Skin of body (tissue), 3 donors: ENCODE measurements at places on chromosomes 12 and 14.

DNA sequence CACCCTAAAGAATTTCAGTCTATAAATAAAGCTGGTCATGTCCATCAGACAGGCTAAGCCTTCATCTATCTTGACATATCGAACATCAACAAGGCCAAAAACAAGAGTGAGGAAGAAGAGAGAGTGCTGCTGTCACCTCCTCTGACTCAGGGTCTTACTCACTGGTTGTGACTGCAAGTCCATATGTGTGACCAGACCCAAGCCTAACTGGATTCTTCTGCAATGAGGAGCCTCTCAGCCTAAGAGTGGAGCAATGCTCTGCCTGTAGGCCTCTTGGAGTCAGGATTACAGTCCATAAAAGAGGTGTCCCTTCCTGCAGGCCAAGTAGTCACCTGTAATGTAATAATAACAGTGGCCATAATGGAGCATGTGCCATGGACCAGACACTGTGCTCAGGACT is 121.2 kb upstream of the SLC35F4 start:
- no peak for DNase-seq

DNA sequence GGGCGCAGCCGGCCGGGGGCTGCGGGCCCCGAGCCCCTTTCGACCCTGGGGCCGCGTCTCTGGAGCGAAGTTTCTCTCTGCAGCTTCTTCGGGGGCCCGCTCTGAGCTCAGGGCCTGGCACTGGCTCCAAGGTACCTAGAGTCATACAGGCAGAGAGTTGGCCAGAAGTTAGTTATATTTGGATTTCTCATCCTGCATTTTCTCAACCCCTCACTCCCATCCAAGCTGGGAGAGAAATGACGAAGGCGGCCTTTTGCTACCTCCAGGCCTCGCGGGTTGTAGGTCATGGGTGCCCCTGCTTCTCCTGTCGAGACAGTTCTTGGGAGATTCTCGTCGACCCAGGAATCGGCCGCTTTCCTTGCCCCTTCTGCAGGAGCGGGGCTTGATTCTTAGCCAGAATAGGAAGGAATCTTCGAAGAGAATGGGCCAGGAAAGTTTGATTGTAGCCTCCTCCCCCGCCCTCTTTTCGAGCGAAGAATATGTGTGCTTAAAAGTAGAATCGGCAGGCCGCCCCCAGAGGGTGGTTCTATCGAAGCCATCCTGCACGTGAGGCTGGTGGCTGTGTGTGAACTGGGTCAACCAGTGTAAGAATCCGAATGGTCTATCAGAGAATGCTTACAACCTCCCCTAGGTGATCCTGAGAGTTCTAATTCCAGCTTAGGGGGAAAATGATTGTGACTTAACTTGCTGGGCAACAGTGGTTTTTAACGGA is 785 bp downstream of the MLEC start:
- no peak for DNase-seq

- no peak for DNase-seq
These were observed 41.6 kb upstream of the RFX4 start for GRCh38 chr12:106541201-106541600.

DNA sequence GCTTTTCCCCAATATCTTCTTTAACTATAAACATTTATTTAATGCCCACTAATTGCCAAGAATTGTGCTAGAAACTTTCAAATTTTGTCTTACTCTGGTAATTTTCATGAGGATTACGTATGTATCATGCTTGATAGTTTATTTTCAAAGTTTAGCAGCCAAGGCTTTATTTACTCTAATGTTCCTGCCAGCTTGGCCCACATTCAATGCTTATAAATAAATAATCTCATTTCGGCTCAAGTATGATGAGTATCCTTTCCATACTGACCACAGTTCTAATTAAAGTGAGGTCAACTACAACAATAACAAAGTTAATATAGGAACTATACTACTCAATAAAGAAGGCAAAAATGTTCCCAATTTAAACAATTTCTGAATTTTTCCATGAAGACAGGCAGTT is 259.2 kb downstream of the MED13L start:
- DNase-seq, result no peak

DNA sequence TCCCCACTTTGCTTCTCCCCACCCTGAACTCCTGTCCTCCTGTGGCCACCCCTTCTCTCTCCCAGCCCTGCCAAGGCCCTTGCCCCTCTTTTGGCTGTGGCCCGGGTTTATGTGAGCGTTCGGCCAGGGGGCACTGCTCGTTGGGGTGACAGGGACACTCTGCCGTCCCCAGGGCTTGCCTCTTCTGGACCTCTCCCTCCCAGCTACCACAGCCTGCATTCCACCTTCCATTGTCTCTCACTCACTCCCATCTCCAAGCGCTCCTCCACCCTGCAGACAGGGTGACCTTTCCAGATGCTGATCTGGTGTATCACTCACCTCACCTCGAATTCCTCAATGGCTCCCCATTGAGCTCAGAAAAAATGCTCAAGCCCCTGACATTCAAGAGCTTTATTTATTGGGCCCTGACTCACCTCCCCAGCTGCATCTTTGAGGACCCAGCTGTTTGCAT is 1.4 kb downstream of the SERPINA9 start:
- DNase-seq, result no peak

- DNase-seq, result no peak
These were observed 264.2 kb upstream of the AMIGO2 start for GRCh38 chr12:47343684-47344567.

GRCh38 chr14:58797010-58797429 is 159.3 kb downstream of the DACT1 start:
- no peak for DNase-seq

GRCh38 chr12:107467716-107468115 is 217.9 kb upstream of the PWP1 start:
- no peak for DNase-seq

GRCh38 chr12:112998987-112999767 is 20.9 kb downstream of the OAS2 start:
- no peak for DNase-seq

DNA sequence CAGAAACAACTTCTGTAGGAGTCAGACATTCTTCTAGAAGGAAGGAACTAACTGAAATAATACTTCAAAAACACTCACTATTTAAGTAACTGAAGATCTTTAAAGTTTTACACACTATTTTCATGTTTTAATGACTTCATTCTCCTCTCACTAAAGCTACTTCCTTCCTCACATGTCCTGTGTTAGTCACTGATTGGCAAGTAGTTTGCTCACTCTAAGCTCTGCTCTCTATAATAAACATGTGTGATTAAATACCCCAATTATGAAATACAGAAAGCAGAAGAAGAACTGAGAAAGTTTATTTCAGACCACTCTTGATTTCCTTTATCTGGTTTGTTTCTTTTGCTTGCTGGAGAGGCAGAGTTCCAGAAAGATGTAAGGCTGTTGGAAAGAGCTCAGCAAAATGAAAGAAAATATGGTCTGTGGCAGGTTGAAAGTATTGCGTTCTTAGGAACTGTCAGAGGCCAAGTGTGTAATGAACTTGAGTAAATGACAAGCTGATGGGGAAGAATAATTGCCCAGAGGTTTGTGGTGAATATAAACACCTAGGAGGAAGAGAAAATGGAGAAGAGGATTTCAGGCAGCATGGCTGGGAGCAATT is 522.0 kb upstream of the SEL1L start:
- peak; percentile 12 for DNase-seq

DNA sequence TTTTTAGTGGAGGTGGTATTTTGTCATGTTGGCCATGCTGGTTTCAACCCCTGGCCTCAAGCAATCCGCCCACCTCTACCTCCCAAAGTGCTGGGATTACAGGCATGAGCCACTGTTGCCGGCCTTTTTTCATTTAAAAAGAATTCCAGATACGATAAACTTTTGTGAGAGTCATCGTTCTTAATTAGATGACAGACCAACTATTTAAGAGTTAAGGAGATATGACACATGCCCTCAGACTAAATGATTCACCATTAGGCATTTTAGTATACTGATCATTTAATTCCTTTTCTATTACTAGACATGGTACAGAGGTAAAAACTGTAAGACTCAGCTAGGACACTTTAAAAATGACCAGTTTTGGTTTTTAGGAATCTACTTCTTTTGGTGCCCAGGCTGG is 2.4 kb downstream of the ANKRD13A start:
- no peak for DNase-seq

DNA sequence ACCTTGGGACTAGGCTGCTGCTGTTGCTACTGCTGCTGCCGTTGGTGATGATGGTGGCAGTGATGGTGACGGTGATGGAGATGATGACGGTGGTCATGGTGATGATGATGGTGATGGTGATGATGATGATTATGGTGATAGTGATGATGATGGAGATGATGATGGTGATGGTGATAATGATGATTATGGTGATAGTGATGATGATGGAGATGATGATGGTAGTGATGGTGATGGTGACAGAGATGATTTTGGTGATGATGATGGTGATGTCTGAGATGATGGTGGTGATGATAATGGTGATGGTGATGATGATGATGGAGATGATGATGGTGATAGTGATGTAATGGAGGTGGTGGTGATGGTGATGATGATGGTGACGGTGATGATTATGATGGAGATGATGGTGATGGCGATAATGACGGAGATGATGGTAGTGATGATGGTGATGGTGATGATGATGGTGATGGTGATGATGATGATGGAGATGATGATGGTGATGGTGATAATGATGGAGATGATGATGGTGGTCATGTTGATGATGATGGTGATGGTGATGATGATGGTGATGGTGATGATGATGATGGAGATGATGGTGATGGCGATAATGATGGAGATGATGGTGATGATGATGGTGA is 156.8 kb upstream of the PWP1 start:
- DNase-seq, result no peak

DNA sequence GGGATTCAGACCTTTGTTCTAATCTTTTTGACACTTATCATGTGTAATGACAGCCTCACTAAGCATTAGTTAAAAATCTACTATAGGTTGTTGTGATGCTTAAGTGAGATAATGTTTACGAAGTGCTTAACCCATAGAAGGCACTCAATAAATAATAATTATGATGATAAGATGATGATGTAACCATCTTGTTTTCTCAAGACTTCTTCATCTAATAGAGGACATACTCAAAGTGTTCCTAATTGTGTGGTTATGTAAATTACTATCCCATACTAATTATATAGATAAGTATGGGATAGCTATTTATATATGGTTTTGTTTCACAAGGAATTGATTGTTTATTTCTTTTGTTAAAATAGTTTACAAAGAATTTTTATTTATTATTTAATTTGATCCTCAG is 76.9 kb downstream of the MIPOL1 start:
- no peak for DNase-seq

GRCh38 chr12:18320036-18320617 is 58.8 kb downstream of the PIK3C2G start:
- DNase-seq, result no peak

DNA sequence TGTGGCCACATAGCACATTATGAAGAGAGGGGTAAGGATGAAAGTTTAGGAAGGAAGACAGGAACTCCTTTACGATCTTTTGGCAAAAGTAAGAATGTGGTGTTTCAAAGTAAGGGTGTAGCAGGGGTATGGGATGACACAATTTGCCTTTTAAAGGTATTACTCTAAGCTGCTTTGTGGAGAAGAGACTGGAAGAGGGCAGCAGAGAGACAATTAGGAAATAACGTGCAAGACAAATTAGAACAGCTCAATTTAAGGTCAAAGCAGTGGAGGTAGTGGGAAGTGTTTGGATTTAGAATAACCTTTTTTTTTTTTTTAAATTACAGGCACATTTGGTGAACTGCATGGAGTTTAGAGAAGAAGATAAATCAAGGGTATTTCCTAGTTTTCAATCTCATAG is 342.6 kb downstream of the NOVA1 start:
- no peak for DNase-seq

- DNase-seq, result no peak
These were observed 7.6 kb downstream of the RNASE11 start for GRCh38 chr14:20580242-20580641.

GRCh38 chr14:34060651-34060999 is 109.8 kb upstream of the EGLN3 start:
- DNase-seq, result peak; percentile 26

GRCh38 chr12:130880411-130880885 is 8.6 kb downstream of the RAN start:
- DNase-seq, result no peak
